Hypothalamus (tissue), 51 donors: ENCODE measurements at places on chromosomes 6 and 20.

GRCh38 chr6:42260972-42261371, 43.3 kb upstream of the MRPS10 start:
- DNase-seq, result no peak

DNA sequence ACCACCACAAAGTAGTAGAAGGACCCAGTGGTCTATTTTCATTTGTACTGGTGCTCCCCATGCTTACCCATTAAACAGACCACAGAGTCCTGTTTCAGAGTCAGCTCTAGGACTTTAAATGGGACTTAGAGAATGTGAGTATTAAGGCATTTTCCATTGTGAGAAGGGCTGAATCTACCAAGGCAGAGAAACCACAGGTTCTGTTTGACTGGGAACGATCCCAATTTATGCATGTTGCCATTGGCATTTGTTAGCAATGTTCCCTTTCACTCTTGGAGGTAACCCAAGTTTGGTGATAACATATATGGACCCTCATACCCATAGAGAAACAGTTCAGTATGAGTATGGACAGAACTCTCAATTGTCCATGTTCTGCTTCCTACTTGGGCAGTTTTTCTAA, 672.8 kb downstream of the KIF16B start:
- DNase-seq, result no peak

DNA sequence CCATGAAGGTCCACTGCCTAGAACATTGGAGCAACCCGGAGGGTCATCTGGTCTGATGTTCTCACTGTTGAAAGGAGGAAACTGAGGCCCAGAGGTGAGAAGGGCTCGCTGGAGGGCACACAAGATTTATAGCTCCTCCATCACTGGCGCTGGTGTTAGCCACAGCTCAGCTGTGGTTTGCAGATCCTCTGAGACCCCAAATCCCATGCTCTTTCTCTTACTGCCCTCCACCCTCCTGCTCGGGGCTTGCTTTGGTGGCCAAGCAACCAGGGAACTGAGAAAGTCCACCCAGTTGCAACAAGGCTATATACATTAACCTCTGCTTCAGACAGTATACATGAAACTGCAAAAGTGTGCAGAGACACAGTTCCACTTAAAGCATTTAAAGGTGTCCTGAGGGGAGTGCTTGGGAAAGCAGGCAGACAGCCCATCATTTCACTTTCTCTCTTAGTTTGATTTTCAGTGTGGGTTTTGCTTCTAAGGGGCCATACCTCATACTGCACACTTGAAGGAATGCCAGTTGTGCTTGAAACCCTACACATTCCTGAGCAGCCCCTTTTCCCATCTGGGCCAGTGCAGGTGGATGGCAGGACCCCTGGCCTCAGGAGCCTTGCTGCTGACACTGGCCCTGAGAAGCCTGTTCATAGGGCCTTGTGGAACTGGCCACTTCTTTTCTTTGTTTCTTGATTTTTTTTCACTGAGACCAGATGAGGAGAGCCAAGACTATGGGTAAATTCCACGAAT, 347.6 kb downstream of the CDC5L start:
- DNase-seq, result no peak

DNA sequence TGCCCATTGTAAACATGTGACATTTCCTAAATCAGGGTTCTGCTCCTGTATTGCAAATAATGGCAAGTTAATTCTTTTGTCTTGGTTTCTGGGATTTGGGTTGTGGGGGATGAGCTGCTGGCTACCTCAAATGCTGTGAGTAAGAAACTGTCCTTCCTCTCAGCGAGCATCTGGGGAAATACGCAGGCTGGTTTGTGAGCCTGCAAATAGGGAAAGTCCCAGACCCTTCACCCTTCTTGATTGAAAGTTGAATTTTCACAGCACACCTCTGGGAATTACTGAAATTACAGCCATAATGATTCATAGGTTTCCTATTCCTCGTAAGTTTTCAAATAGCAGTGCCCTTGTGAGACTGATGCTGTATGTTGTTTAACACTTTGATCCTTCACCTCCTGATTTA, 138.1 kb downstream of the TBXT start:
- DNase-seq, result no peak

DNA sequence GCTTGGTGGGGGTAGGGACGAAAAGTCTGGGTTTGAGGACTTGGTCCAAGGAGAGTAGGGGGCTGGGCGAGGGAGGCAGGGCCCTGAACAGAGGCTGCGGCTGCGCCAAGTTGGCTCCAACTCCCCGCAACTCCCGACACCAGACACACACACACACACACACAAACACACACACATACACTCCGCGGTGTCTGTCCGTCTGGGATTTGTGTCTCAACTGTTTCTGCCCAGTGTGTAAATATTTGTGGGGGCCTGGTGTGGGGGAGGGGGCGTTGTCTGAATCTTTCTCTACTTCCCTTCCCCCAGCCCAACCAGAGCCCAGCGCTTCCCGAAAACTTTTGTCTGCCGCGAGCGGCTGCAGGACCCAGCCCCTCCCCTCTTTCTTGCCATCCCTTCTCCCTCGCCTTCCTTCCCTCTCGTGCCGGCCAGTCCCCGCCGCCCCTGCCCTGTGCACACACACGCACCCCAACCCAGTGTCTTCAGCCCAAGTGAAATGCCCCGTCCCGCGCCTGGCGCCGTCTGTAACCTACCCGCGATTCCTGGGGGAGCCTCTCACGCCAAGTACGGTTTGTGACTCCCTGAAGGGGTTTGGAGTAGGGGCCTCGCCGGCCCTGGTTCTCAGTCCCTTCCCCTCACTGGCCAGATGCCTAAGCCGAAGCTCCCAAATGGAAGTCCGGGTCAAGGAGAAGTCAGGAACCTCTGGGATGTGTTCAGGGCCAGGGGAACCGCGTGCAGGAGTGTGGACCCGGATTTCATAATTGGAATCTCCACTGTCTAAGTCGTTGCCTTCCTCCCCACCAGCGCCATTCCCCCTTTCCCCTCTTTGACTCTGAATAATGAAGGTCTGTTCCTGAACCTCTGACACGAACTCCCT, 904 bp downstream of the MDFI start:
- no peak for DNase-seq

DNA sequence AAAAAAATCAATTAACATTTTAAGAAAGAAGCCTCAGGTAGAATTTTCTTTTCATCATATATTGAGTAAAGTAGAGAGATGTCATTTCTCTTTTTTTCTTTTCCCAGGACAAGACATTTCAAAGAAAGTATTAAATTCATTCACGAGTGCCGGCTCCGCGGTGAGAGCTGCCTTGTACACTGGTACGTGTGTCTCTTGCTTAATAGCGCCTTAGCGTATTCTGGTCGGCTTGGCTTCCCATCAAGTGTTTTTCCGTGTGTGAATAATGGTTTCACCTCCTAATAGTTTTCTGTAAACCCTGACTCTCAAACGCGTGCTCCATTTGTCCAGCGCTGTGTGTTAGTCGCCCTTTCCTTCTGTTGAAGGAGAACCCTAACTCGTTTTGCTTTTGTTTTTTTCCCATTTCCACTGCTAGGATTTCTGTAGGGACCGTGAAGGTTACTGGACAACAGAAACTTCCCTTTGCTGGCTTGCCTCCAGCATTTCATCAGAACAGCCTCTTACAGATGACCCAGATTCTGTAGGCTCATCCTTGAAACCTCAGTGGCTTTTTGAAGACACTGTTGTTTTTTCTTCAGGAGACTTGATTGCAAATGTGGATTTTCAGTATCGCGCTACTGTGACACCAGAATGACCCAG, 45.7 kb upstream of the IRF4 start:
- no peak for DNase-seq

- DNase-seq, result no peak
Measured at GRCh38 chr20:4451487-4452081, 270.1 kb upstream of the PRND start.

- DNase-seq, result no peak
Measured at GRCh38 chr6:107730683-107731314, 93.3 kb downstream of the SCML4 start.

DNA sequence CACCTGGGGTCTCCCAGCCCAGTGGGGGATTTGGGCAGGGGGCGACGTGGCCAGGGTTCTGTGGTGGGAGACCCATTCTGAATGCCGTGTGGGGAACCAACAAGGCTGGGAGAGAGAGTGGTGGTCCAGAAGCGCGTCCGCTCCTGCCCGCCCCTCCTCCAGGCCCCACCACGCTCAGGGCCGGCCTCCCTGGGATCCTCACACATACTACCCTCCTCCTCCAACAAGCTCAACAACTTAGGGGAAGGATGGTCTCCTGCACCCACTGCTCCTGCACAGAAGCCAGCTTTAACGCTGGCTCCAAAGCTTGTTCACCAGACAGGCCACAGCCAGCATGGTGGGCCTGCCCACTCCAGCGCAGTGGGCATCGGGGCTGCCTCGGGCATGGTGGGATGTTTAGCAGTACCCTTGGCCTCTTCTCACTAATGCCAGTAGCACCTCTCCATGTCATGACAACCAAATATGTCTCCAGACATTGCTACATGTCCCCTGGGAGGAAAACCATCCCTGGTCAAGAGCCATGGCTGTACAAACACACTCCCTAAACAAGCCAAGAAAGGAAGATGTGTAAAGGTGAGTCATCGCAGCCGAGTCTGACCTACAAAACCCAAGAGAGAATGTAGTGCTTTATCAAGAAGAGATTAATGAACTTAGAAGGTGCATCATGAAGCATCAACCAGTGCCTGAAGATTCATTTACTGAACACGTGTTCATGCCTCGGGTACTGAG, 75.7 kb downstream of the BMP7 start:
- DNase-seq, result no peak

DNA sequence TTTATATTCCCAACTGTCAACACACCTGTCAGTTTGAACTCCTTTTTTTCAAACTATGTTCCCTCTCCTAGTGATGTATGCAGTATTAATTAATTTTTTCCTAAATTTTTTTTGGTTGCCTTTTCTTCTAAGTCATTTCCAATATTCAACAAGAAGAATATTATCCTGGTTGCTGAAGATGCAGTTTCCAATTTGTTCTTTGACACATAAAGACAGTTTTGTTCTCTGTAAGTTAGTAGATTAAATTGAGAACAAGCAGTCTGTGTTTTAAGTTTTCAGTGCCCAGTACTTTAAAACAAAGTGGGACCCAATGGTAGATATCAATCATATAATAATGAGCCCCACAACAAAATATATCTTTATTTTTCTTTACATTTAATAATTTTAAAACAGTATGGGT, 47.3 kb downstream of the GJA1 start:
- no peak for DNase-seq

DNA sequence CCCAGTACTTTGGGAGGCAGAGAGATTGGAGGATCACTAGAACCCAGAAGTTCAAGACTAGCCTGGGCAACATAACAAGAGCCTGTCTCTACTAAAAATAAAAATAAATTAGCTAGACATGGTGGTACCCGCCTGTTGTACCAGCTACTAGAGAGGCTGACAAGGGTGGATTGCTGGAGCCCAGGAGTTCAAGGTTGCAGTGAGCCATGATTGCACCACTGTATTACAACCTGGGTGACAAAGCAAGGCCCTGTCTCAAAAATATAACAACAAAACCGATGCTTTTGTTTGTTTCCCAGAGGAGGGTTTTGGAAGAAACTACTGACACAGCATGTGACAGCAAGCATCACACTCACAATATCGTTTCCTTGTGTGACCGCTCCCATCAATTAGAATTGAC, 119.6 kb downstream of the TSHZ2 start:
- no peak for DNase-seq

DNA sequence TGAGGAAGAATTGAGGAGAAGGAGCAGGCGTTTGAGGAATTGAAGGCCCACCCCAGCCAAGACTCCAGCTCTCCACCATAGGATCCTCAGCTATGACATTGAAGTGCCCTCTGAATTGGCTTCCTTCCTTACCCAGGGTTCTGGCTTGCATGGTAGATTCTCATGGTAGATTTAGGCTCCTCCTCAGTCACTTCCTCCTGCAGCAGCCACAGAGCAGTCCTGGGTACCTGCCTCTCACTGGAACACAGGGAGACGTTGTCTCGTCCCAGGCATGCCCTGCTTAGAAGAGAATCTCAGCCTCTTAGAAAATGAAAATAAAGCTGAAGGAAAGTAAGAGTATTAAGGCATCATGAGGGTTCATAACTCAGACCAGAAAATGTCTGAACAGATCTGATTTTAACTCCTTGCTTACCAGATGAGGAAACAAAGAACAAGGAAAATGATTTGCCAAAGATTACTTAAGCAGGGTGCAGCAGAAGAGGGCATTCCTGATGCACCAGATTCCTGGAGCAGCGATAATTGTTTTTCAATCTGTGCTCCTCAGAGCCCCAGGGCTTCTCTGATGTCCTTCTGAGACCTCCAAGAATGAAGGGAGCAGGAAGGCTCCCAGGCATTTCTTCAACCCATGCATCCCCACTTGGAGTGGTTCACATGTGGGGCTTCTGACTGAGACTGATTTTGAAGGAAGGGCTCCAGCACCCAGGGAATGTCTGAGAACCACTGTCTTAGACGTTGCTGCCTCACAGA, 219.8 kb downstream of the HIVEP2 start:
- DNase-seq, result no peak

GRCh38 chr6:5763871-5764270, 242.9 kb downstream of the NRN1 start:
- no peak for DNase-seq

DNA sequence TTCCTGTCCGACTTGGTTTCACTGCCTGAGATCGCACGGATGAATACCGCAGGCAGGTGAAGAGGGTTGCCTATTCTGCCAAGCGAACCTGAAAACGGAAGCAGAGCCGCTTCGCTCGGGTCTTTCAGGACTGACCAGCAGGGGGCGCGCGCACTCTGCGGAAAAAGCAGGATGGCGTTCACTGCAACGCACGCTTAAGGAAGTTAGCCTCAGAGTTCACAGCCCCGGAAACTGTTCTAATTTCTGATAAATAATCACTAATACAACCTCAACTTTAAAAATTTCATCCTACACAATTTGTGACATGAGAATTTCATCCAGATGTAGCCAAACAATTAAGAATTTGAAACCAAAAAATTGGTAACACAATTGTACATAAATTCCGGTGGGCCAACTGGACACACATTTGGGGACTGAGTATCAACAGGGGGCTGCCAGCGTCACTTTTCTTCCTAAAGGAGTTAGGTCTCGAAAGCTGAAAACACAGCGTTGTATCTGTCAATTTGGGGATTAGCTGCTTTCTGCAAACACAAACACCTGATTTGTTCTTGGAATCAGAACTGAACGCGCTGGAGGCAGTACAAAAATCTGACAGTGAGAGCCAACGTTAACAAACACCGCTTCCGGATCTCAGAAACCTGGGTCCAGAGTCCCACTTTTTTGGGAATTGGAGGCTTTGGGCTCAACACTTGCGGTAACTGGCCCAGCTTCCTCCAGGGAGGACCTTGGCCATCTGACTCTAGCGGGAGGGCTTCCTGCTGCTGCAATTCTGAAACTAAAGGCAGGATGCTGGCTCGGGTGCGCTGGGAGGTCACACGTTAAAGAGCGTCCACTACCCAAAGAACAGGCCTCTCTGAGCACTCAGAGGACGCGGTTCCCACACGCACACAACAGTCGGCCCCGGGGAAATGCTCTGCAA, 8.8 kb downstream of the PXDC1 start:
- peak; percentile 52 for DNase-seq
